T-cell (primary cell): ENCODE measurements at places on chromosomes 12 and 14. TPM values are rescaled to one million over a fixed set of nuclear protein-coding genes. Genes with fewer than 3 reads are reported as not detected.

The KRT79 gene
- total RNA-seq, result not detected

DNA sequence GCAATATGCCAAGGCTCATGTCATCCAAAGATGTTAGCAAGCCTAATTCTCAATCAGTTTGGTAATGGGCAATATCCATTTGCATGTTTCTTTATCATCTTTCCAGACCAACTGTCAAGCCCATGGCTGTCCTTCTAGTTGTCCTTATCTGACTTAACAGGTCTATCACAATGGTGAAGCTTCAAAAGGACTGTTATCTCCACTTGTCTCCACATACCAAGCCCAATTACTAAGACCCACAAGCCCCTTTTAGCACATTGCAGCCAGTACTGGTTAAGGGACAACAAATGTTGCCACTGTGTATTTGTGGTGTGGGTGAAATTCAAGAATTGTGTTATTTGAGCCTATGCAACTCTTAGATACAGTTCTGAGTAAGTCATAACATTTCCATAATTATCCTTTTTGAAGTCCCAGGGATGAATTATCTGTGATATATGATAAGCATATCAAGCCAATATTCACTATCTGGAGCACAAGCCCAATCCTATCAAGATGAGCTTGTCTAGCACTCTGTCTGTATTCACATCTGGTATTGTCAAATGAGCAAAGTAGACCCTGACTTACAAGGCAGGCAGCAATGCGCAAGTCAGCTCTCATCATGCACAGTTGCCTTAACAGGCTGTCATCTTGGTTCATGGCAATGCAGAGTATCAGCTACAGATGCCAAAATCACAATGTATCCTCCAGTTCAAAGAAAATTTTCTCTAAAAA is 19.3 kb upstream of the ST8SIA1 start:
- H3K4me1 ChIP-seq, result no peaks in the 10 kb centered on the region
- no peaks in the 10 kb centered on the region for H3K36me3 ChIP-seq
- no peak for DNase-seq
- H3K4me3 ChIP-seq, result no peak overlapping the region
- no peak overlapping the region for H3K27ac ChIP-seq
- no peaks in the 10 kb centered on the region for H3K27me3 ChIP-seq

GRCh38 chr12:56103823-56104108 is 593 bp upstream of the PA2G4 start:
- H3K27ac ChIP-seq, result peak overlapping the region; percentile 72
- H3K4me1 ChIP-seq, result peaks cover 49% of the 10 kb centered on the region
- peaks cover 22% of the 10 kb centered on the region for H3K36me3 ChIP-seq
- no peaks in the 10 kb centered on the region for H3K27me3 ChIP-seq
- H3K4me3 ChIP-seq, result peak overlapping the region; percentile 73

DNA sequence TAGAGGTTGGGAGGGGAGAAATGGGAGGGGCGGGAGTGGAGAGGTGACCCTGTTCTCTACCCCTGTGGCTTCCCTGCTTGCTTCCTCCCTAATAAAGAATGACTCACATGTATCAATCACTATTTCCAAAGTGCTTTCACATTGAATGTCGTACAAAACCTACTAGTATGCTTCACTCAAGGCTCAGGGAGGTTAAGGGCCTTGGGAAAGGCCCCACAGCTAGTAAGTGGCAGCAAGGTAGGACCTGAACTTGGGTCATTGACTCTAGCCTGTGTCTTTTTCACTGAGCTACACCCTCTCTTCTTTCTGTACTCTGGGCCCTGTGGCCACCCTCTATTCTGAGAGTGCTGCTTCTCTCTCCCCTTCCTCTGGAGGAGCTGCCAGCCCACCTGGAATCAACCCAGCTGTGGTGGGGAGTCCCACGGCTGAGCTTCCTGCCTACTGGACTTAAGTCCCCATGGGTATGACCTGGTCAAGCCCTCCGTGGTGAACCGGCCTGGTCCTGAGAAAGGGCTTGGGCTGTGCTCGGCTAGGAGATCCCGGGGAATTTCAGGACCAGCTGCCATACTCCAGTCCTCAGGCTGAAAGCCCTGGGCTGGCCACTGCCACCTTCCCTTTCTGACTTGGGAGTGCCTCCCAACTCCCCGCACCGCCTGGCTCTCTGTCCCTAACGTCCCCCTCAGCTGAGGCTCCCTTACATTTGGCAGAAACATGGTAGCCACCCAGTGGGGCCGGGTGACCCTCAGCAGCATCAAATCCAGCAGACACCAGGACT is 13.0 kb downstream of the SLC48A1 start:
- DNase-seq, result no peak
- H3K4me3 ChIP-seq, result no peak overlapping the region
- H3K27ac ChIP-seq, result no peak overlapping the region
- H3K36me3 ChIP-seq, result peaks cover 85% of the 10 kb centered on the region
- no peaks in the 10 kb centered on the region for H3K4me1 ChIP-seq
- no peaks in the 10 kb centered on the region for H3K27me3 ChIP-seq

DNA sequence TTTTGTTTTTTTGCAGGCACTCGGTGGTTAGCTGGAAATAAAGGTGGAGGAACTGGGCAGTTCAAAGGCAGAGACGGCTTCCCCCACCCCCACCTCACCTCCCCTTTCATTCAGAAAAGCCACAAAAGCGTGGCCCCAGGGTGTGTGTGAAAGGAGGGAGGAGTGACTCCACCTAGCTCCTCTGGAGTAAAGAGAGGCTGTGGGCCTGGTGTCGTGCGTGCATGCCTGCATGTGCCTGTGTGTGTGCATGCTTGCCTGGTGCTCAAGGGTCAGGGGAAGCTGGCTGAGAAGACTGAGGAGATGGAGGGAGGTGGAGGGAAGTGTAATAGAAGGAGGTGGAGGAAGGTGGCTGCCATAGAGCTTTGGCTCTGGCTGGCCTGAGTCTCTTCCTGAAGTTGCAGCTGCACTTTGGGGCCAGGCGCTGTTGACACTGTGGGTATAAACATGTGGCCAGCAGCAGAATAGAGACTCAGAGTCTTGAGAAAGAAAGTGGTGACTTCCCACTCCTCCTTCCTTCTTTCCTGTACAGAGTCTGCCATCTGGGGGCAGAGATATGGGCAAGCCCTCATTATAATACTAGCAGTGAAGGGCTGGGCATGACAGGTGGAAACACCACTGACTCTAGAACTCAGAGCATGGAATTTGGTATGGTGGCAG is 36.9 kb upstream of the SINHCAF start:
- no peaks in the 10 kb centered on the region for H3K36me3 ChIP-seq
- H3K27ac ChIP-seq, result no peak overlapping the region
- DNase-seq, result no peak
- no peak overlapping the region for H3K4me3 ChIP-seq
- peaks cover 3% of the 10 kb centered on the region for H3K4me1 ChIP-seq

DNA sequence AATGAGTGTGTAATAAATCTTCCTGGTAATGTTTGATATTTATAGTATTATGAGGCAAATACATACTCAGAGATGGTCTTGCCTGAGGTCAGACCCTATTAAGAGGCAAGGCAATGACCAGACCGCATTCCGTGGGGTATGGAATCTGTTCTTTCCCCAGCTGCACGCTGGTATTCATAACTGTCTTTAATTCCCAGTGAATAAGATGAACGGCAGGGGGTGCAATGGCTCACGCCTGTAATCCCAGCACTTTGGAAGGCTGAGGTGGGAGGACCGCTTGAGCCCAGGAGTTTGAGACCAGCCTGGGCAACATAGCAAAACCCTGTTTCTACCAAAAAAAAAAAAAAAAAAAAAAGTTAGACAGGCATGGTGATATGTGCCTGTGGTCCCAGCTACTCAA is 44.6 kb downstream of the ERO1A start:
- no peak for DNase-seq
- H3K4me3 ChIP-seq, result no peak overlapping the region
- H3K36me3 ChIP-seq, result peaks cover 51% of the 10 kb centered on the region
- no peak overlapping the region for H3K27ac ChIP-seq

DNA sequence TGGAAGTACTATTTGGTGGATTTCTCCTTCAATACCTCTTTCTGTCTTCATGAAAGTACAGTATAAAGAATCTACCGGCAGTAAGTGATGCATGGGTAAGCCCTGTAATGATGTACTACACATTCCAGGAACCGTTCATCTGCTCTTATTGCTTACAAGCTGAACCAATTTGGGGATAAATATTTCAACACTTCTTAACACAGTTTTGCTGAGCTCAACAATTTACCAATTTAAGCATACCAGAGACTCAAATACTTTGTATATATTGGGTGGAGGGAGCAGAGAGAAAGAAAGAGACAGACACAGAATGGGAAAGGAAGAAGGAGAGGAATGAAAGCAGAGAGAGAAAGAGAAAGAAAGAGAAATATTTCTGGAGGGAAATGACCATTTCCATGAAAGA is 821.1 kb upstream of the FLRT2 start:
- H3K4me3 ChIP-seq, result no peak overlapping the region
- no peak overlapping the region for H3K27ac ChIP-seq
- no peaks in the 10 kb centered on the region for H3K36me3 ChIP-seq
- H3K4me1 ChIP-seq, result no peaks in the 10 kb centered on the region

The IFI27L1 gene
- total RNA-seq, result 7.1 TPM

GRCh38 chr12:83349907-83350611 is 663.4 kb downstream of the TMTC2 start:
- no peaks in the 10 kb centered on the region for H3K36me3 ChIP-seq
- no peaks in the 10 kb centered on the region for H3K27me3 ChIP-seq
- H3K27ac ChIP-seq, result no peak overlapping the region
- DNase-seq, result no peak
- no peak overlapping the region for H3K4me3 ChIP-seq

DNA sequence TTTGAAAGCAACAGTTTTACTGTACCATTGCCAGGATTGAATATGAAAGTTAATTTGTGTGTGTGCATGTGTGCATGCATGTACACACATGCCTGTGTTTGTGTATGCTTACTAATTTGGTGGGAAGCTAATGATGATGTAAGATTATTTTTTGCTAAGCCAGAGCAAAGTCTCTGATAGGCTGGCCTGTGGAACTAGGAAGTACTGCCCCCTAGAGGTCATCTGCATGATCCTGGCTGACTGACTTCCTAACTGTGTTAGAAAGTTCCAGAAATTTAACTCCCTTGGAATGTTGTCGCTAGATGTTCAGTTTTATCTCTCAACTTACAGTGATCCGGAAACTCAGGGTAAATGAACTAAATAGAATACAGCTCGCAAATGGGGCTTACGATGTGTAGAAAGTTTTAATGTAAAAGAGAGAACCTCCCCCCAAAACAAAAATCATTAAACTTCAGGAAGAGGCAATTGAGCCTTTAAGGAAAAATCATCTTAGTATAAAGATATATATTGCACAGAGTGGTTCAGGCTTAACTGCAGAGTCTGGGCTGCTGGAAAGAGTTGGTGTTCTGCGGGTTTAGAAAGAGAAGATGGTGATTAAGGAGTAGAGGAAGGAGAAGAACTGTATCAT is 34.3 kb upstream of the SLC38A1 start:
- no peaks in the 10 kb centered on the region for H3K36me3 ChIP-seq
- no peak overlapping the region for H3K27ac ChIP-seq
- H3K27me3 ChIP-seq, result no peaks in the 10 kb centered on the region
- peak; percentile 26 for DNase-seq
- no peak overlapping the region for H3K4me3 ChIP-seq
- H3K4me1 ChIP-seq, result no peaks in the 10 kb centered on the region

GRCh38 chr12:76464631-76465166 is 94.9 kb downstream of the OSBPL8 start:
- H3K27me3 ChIP-seq, result no peaks in the 10 kb centered on the region
- no peak overlapping the region for H3K27ac ChIP-seq
- no peak overlapping the region for H3K4me3 ChIP-seq
- no peaks in the 10 kb centered on the region for H3K36me3 ChIP-seq
- DNase-seq, result no peak

GRCh38 chr12:133038118-133038709 is 905 bp downstream of the ZNF84 start:
- no peaks in the 10 kb centered on the region for H3K27me3 ChIP-seq
- peak overlapping the region; percentile 76 for H3K27ac ChIP-seq
- DNase-seq, result no peak

- H3K27ac ChIP-seq, result no peak overlapping the region
- DNase-seq, result no peak
- no peaks in the 10 kb centered on the region for H3K27me3 ChIP-seq
Observed at GRCh38 chr14:84234281-84234680, 1295.7 kb upstream of the FLRT2 start.

GRCh38 chr12:58533652-58534051 is 386.7 kb downstream of the LRIG3 start:
- no peaks in the 10 kb centered on the region for H3K36me3 ChIP-seq
- H3K27me3 ChIP-seq, result peaks cover 2% of the 10 kb centered on the region
- no peaks in the 10 kb centered on the region for H3K4me1 ChIP-seq
- no peak overlapping the region for H3K4me3 ChIP-seq
- DNase-seq, result no peak

GRCh38 chr14:61630399-61631044 is 64.8 kb upstream of the HIF1A start:
- no peaks in the 10 kb centered on the region for H3K4me1 ChIP-seq
- H3K36me3 ChIP-seq, result no peaks in the 10 kb centered on the region
- no peaks in the 10 kb centered on the region for H3K27me3 ChIP-seq
- no peak for DNase-seq
- no peak overlapping the region for H3K4me3 ChIP-seq

DNA sequence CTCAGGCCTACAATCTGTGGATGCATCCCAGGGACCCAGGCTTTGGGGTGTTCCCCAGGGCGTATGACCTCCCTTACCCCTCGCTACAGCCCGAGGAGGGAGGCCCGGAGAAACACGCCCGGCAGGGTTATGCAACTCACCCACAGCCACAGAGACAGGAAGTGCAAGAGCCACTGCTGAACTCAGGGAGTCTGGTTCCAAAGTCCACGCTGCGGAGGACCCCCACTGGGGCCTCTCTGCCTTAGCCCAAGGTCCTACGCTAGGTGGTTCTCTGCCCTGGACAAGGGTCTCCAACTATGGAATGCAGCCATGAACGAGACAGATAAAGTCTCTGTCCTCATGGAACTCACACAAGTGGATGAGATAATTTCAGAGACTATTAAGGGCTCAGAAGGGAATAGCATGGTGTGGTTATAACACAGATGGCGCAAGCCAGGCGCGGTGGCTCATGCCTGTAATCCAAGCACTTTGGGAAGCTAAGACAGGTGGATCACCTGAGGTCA is 11.3 kb downstream of the SCARB1 start:
- H3K36me3 ChIP-seq, result no peaks in the 10 kb centered on the region
- no peaks in the 10 kb centered on the region for H3K27me3 ChIP-seq
- no peak for DNase-seq
- no peak overlapping the region for H3K4me3 ChIP-seq
- no peak overlapping the region for H3K27ac ChIP-seq
- H3K4me1 ChIP-seq, result peaks cover 8% of the 10 kb centered on the region

- no peak overlapping the region for H3K27ac ChIP-seq
- DNase-seq, result no peak
- H3K4me1 ChIP-seq, result peaks cover 25% of the 10 kb centered on the region
- H3K36me3 ChIP-seq, result no peaks in the 10 kb centered on the region
- no peak overlapping the region for H3K4me3 ChIP-seq
Observed at GRCh38 chr14:99134516-99135046, 137.4 kb downstream of the BCL11B start.
